IMR-90 (cell line): ENCODE measurements at places on chromosomes 5 and 9. TPM values are rescaled to one million over a fixed set of nuclear protein-coding genes. Genes with fewer than 3 reads are reported as not detected.
A peak's percentile ranks its signal among the peaks of the same experiment; 100 is the strongest.

GRCh38 chr9:109940561-109940960, 160.6 kb downstream of the PALM2AKAP2 start:
- DNase-seq = no peak

- DNase-seq = peak; percentile 5
Measured at GRCh38 chr5:5421149-5421960, 1.1 kb upstream of the ICE1 start.

- DNase-seq = no peak
Measured at GRCh38 chr9:36938617-36939016, 95.5 kb downstream of the PAX5 start.

DNA sequence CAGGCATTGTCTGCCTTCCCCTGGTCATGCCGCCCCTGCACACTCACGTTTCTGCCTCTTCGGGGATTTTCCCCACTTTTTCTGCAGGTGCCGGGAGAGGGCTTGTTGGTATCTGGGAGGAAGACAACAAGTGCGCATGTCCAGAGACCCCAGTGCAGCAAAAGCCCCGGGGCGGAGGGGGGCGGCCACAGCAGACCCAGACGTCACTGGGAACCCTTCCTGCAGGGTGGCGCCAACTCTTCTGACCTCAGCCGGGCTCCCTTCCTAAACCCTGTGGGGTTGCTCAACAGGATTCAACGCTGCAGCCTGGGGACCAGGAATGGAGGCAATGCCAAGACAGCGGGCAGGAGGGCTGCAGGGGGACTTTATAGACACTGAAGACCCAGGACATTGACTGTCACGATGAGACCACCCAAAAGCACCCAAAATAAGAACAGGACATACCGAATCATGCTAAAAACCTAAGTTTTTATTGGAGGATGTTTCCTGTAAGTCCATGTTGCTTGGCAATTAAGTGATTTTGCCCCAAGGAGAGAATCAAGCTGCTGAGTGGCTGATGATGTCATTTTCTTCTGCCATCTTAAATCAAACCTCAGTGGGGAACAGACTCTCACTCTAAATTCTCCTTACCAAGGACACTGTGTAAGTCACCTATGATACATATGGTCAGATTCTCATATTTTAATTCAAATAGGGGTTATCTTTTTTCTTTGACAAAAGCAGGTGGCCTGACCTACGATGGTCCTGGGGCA, 62.9 kb upstream of the SIMC1 start:
- no peak for DNase-seq

GPR151 gene
- not detected in 2 replicates for total RNA-seq

GRCh38 chr5:7871653-7872052, 2.7 kb downstream of the MTRR start:
- DNase-seq = no peak

DNA sequence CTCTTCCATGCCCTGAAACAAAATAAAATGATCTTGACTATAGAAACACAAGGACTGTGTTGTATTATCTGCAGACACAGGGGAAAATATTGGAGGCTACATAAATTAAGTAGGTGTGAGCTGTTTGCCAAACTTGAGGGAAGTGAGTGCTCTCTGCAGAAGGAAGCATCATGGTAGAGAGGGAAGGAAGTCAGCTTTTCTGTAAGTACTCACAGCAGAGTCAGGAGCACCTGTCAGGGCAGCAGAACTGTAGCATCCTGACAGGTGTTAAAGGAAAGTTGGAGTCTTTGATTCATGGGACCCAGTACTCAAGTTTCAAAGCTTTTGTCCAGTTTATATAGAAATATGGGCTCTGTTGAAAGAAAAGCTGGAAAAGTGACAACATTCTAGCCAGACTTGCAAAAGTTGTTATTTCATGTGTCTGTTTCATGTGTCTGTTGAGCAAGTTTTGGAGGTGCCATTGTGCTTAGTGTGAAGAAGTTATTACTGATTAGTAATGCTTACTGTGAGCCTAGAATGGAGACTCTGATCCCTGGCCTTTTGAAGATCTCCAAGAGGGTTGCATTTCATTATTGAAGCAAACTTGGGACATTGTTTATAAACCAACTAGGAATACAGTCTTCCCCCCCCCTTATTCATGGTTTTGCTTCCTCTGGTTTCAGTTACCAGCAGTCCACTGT, 194.7 kb downstream of the SPATA31D1 start:
- DNase-seq = no peak

GRCh38 chr5:137933491-137933911, 44.2 kb downstream of the PKD2L2 start:
- peak; percentile 57 for DNase-seq

DNA sequence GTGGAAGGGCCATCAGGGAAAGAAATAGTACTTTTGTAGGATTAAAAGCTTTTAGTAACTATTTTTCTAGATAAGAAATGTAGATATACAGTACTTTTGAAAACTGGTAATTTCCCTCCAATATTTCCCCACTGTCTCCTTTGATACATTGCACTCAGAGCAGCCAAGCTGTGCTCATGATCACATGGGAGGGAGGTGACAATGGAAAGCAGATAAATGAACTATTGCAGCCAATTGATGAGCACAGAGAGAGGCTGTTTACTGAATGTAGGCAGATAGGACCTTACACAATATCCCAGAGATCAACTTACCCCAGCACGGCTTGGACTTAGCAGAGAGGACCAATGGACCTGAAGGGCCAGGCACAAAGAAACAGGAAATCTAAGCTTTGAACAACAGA, 178.0 kb upstream of the NREP start:
- no peak for DNase-seq

GRCh38 chr5:67989456-67989855, 226.1 kb upstream of the PIK3R1 start:
- peak; percentile 50 for DNase-seq

DNA sequence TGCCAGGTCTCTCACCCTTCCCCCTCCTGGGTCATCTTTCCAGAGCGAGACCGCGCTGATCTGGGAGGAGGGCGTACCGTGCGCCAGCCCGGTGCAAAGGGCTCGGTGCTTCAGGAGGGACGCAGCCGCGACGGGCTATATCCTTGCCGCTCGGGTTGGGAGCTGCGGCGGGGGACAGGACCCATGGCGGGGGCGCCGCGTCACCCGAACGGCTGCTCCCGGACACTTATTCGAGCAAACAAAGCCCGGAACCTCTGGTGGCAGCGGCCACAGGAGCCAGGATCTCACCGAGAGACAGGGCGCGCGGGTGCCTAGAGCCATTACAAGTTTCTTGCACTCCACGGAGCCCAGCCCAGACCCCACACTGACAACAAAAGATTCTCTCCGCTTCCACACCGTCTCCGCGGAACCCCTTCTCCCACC, 1.3 kb downstream of the SEMA6A start:
- DNase-seq = no peak

DNA sequence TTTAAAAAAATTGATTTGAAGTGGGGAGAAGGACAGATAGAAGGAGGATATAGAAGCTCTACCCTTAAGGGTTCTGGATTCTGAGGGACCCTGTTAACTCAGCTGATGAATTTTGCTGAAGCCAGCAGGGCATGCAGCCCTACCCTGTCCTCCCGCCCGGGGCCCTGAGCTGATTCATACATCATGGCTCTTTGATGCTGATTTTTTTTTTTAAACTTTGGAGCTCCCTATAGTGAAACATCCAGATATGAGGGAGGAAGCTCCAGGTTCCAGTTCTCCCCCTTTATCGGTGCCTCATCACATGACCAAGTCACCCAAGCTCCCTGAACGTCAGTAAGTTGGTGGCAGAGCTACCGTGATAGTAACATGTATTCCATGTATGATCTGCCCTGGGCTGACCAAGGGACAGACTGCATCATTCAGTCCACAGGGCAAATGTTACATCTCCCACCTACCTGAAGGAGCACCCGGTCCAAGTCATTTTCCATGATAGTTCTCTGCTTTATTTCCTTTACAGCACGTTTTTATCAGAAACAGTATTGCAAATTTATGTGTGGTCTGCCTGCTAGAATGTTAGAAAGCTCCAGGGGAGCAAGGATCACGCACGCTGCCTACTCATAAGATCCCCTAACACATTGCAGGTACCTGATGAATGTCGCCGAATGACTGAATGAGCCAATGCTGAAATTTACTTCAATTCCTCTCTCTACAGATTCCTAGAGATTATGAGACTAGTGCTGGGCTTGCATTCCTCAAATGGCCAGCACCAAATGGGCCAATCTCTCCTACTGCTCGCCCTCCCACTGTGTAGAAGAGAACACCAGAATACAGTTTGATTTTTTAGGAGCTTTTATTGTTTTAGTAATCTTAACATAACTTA, 25.9 kb downstream of the SPARC start:
- peak; percentile 84 for DNase-seq
